Endothelial cell (in vitro differentiated cells): ENCODE measurements at places on chromosomes 1 and 21.

GRCh38 chr1:151825751-151826660 is 5.6 kb downstream of the RORC start:
- DNase-seq = no peak

GRCh38 chr1:7409278-7409677 is 361.8 kb upstream of the VAMP3 start:
- no peak for DNase-seq

GRCh38 chr1:37726751-37727585 is 34.7 kb downstream of the CDCA8 start:
- DNase-seq = no peak

DNA sequence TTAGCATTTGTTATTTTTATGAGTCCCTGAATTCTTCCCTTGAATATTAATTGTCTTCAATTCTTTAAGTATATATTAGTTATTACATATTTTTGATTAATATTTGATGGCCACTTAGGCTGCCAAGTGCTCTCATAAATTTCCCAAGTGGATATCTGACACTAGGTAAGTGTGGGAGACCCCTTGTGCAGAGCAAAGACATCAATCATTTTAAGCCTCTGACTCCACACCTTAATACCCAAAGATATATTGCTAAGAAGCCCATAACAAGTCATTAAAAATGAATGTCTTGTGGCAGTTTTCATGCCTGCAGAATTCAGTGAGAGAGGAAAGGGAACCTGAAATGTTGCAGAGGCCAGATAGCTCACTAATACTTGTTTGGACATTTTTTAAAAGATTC is 58.4 kb upstream of the PROX1 start:
- DNase-seq = no peak

DNA sequence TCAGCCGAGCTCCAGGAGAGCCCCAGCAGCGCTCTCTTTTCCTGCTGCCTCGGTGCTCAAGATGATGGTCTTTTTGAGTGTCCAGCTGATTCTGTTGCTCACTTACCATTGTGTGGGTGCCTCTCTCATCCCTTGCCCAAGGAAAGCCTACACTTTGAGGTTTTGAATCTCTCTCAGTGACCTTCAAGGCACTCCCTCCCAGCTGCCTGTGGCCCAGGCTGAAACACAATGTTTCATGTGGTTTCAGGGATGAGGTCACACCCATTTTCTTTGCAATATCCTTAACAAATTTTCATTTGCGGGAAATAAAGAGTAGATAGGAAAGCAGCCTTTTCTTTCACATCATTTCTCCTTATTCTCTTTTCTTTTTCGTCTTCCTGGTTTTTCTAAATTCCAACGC is 12.6 kb upstream of the MRPS14 start:
- DNase-seq = no peak
